Calu3 (cell line): ENCODE measurements at places on chromosomes 1 and 21.

DNA sequence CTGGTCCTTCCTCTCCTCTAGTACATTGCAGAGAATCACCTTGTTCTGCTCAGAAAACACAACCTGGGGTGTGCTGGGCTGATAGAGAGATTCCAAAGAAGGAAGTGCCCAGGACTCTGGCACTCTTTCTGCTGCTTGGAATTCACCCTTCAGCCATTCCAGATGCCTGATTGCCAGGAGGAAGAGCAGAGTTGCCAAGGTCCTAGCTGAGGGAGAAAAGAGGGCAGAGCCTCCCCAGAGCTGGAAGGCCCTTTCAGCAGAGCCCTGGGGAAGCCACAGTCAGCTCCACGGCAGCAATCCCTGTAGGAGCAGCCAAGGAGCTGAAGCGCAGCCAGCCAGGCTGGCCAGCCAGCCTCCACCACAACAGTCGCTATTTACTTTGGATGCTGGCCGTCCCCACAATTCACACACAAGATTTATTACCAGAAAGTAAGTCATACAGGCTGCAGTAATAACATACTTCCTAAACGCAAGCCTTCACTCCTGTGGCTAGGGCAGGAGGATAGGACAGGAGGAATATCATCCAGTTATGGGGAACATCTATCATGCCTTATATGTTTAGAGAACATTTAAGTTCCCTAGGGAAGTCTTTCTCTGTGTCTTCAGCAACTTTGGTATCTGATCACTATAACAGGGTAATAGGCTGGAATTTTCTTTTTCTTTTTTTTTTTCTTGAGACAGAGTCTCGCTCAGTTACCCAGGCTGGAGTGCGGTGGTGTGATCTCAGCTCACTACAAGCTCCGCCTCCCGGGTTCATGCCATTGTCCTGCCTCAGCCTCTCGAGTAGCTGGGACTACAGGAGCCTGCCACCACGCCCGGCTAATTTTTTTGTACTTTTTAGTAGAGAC, 36.6 kb upstream of the SLC44A3 start:
- no peak for DNase-seq

DNA sequence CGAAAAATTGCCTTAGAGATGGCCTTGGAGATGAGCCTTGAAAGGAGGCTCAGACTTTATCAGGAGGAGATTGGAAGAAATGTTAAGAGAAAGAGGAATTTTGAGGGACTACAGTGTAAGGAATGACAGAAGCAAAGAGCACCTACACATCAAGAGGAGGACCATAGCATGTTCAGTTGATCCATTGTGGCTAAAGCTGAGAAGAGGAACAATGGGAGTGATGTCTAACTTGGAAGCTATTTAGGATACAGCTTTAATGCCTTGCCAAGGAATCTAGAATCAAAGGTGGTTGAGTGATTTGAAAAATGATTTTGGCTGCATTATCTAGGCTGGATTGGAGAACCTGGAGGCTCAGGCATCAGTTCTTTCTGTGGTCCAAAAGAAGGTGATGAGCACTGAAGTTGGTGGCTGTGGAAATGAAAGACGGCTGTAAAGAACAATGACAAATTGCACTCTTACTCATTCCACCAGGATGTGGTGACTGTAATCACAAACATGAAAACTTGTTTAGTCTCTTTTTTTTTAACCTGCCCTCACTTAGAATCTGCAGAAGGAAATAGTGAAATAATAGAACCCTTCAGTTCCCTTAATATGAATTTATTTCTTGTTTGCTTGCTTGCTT, 11.3 kb downstream of the FAM20B start:
- DNase-seq, result no peak

- no peak for DNase-seq
Measured at GRCh38 chr1:7060745-7061144, 275.5 kb downstream of the CAMTA1 start.

GRCh38 chr1:34478515-34479076, 276.3 kb upstream of the GJB5 start:
- DNase-seq, result no peak

GRCh38 chr1:110011527-110012041, 22.8 kb upstream of the STRIP1 start:
- DNase-seq, result peak; percentile 34

DNA sequence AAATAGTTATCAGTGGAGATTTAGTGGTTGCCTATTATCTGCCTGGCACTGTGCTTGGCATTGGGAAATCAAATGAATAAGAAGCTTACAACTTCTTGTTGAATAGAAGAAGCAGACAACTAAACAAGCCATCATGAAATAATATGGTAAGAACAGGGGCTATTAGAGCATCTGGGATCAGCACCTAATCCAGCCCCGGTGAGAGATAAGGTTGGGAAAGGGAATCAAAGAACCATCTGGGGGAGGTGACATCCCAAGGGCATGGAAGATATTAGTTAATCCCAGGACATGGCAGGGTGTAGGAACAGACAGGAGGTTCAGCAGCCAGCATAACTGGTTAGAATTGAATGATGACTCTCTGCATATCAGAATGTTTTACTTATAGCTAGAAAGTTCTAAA, 36.3 kb upstream of the SUCO start:
- no peak for DNase-seq

- DNase-seq, result no peak
Measured at GRCh38 chr21:40613546-40614030, 233.4 kb downstream of the DSCAM start.

GRCh38 chr1:51131185-51131584, 29.2 kb downstream of the C1orf185 start:
- no peak for DNase-seq

GRCh38 chr1:154327466-154328317, 2.4 kb downstream of the ATP8B2 start:
- DNase-seq, result no peak

DNA sequence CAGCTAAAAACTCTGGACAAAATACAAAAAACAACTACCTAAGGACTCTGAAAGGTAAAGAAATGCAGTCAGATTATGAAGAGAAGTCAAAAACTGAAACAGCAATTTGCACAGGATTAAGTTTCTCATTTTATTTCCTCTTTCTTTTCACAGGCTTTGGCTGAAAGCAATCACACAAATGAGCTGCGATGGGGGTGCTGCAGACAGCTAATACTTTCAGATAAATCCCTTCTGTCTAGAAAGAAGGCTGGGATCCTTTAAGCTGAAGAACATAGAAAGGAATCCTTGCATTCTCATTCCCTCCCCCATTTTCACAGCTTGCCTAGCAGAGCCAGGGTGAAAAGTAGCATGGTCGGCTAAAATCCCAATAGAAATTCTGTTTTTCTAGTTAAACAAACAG, 32.0 kb upstream of the PRDX6 start:
- no peak for DNase-seq

GRCh38 chr1:205274041-205274691, 46.4 kb downstream of the TMCC2 start:
- no peak for DNase-seq

GRCh38 chr1:79469139-79469538, 462.6 kb upstream of the ADGRL4 start:
- no peak for DNase-seq

DNA sequence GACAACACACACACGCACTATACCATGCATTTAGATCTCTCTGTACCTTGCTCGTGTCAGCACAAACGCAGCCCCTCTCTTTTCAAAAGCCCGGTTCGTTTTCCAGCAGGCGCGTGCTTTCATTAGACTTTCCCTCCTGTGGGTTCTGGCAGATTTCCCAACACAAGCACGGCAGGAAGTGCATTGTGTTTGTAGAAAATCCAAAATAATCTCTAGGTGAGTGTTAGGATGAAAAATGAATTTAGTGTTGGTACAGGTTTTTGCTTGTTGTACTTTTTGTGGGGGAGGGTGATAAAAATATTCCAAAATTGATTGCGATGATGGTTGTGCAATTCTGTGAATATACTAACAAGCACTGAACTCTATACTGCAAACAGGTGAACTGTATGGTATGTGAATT, 54.1 kb upstream of the POFUT2 start:
- DNase-seq, result no peak

GRCh38 chr1:67540025-67540732, 110.0 kb upstream of the SERBP1 start:
- no peak for DNase-seq

DNA sequence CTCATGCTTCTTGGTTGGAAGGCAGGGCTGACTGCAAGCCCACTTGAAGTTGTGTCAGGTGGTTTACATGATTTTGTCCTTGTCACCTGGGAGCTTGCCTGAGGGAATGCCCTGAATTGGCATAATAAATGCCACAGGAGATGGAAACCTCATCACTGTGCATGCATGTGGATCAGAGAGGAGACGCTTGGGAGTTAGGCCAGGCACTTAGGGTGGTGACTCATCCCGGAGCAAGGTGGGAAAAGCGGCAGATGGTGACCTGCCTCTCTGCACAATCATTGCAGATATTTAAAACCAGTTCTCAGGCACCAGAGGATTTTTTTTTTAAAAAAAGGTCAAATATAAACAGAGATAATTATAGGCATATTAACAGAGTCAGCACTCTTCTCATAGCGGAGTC, 202.2 kb upstream of the KIAA0040 start:
- no peak for DNase-seq

DNA sequence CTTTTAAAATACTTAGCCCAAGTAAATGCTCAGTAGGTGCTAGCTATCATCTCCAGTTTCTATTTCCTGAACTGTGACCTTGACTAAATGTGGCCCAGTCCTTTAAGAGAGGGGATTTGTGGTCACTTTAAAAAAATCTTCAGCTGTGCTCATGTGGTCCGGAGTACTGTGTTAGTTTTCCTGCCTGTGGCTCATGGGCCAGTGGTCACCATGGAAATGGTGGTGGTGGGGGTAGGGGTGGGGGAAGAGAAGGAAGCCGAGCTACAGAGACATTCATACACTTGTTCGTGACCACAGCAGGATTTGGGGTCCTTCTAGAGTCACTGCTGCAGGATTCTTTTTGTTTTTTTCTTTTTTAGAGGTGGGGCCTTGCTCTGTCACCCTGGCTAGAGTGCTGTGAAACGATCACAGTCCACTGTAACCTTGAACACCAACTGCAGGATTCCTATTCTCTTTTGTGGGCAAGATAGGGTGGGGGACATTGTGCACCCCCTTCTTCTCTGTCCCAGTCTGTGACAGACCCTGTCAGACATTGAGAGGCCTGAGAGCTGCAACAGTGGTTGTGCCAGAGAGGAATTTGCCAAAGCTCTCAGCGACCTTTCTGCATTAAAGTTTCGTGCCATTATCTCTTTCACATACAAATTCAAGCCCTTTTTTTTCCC, 25.8 kb downstream of the KIF26B start:
- DNase-seq, result no peak

DNA sequence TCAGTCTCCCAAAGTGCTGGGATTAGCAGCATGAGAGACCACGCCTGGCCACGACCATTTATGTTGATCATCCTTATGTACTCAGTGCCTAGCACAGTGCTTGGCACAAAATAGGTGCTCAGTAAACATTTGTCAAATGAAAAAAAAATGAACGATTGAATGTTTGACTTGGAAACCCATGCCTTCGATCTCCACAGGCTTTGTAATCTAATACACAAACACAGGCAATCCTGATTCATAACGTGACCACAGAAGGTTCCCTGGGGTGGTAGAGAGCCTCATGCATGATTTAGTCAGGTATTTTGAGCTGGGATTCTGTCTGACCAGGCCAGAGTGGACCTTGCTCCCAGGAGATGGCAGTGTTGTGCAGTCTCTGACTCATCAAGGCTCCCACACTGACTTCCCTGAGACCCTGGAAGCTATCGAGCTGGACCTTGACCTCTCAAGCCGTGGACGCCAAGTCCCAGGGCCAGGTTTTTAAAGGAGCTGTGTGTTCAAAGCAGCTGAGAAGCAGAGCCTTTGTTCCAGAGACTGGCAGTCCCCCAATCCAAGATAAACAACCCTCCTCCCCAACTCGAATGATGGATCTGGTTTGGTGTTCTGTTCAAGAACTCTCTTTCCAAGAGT, 81.1 kb downstream of the PGM1 start:
- DNase-seq, result peak; percentile 89

DNA sequence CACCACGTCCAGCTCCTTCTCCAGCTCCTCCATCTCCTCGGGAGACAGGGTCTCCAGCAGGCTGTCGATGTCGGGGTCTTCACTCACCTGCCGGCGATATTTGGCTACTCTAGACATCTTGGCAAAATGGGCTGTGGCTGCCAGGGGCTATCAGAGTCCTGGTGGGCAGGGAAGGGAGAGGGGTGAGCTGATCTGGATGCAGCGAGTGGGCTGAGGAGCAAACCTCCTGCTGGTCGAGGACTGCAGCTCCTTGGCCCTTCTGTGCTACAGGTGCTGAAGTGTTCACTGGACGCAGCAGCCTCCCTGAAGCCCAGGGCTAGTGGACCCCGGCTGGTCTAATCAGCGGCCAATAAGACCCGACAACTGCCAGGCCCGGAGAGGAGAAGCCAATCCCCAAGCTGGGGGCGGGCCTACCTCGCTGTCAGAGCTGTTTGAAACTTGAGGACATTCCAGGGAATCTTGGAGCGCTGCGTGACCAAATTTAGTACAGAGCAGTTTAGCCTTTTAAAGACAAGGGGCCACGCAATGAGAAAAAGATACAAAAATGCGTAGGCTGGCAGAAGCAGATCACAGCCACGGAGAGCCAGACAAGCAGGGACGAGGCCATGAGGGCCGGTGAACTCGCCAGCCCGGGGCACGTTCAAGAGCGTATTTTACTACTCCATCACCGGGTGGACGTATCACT, at the start of gene LMOD1:
Gene LMOD1, minus strand, starts transcription at position 325 of the 685 bp plus-strand sequence. Its CDS starts 208 bp downstream, at position 117.
- DNase-seq, result peak; percentile 76

GRCh38 chr1:48750109-48750508, 26.6 kb downstream of the BEND5 start:
- no peak for DNase-seq

- DNase-seq, result no peak
Measured at GRCh38 chr1:235275223-235275622, 52.8 kb downstream of the ARID4B start.

- DNase-seq, result no peak
Measured at GRCh38 chr1:167542109-167543032, 11.2 kb downstream of the CREG1 start.

- DNase-seq, result peak; percentile 30
Measured at GRCh38 chr1:224203243-224204016, 20.4 kb downstream of the DEGS1 start.

GRCh38 chr1:245917403-245917802, 589.7 kb downstream of the SMYD3 start:
- no peak for DNase-seq

DNA sequence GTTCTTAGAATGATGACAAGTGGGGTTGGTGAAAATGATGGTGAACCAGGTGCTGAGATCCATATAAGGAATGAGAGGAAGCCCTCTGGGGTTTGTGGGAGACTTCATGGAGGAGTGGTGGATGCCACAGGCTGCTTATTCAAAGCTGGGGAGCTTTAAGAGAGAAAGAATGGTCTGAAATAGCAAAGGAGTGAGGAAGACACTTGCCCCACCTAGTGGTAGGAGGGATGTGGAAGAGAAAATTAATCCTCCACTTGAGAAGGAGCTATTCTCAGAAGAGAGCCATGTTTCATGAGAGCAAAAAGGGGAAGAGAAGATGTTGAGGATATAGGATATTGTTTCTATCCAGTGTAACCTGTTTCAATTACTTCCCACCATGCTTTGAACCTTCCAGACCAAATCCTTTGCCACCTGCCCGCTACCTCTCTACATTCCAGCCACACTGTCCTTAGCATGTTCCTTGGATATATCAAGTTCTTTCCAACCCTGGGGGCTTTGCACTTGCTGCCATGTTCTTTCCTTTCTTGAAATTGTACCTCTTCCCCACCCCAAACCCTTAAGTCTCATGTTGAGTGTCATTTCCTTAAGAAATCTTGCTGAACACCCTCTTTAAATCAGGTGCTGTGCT, 19.6 kb upstream of the ZNF648 start:
- DNase-seq, result peak; percentile 68

- DNase-seq, result no peak
Measured at GRCh38 chr1:35598895-35599294, 25.8 kb downstream of the TFAP2E start.

- DNase-seq, result no peak
Measured at GRCh38 chr1:72435025-72435424, 152.7 kb upstream of the NEGR1 start.
